ENCODE measurements at places on chromosomes 2 and 18.

GRCh38 chr2:147366279-147366678, 478.6 kb upstream of the ACVR2A start:
- H3K27me3 ChIP-seq, result no peaks in the 10 kb centered on the region
- no peaks in the 10 kb centered on the region for H3K36me3 ChIP-seq
- no peaks in the 10 kb centered on the region for H3K4me1 ChIP-seq
- no peak overlapping the region for H3K4me3 ChIP-seq

DNA sequence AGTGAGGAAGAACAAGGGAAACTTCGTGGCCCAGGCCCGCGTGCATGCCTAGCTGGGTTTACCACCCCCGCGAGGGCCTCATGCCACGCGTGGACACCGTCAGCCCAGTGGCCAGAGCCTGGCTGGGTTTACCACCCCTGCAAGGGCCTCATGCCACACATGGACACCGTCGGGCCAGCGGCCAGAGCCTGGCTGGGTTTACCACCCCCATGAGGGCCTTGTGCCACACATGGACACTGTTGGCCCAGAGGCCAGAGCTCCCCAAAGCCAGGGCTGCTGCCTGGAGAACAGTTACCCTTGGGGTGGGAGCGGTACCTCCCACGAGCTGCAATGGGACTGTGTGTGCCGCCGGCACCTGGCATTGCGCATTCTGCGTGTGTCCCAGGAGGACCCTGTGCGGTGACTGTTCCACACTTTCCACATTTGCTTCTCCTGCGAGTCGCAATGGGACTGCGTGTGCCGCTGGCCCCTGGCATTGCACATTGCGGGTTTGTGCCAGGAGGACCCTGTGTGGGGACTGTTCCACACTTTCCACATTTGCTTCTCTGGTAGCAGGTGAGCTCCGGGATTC, 105.6 kb upstream of the CTDP1 start:
- no peaks in the 10 kb centered on the region for H3K27me3 ChIP-seq
- DNase-seq, result no peak

GRCh38 chr2:203583701-203584100, 48.6 kb upstream of the RAPH1 start:
- DNase-seq, result no peak
- H3K36me3 ChIP-seq, result no peaks in the 10 kb centered on the region
- H3K4me3 ChIP-seq, result no peak overlapping the region
- H3K4me1 ChIP-seq, result no peaks in the 10 kb centered on the region

GRCh38 chr2:178397002-178397605, 53.9 kb downstream of the PRKRA start:
- no peaks in the 10 kb centered on the region for H3K4me1 ChIP-seq
- no peak for DNase-seq
- no peaks in the 10 kb centered on the region for H3K27me3 ChIP-seq
- no peaks in the 10 kb centered on the region for H3K36me3 ChIP-seq
- H3K27ac ChIP-seq, result no peak overlapping the region

GRCh38 chr2:48112911-48113680, 206.8 kb upstream of the FBXO11 start:
- DNase-seq, result no peak
- peaks cover 4% of the 10 kb centered on the region for H3K4me1 ChIP-seq
- H3K36me3 ChIP-seq, result no peaks in the 10 kb centered on the region
- H3K27ac ChIP-seq, result no peak overlapping the region

DNA sequence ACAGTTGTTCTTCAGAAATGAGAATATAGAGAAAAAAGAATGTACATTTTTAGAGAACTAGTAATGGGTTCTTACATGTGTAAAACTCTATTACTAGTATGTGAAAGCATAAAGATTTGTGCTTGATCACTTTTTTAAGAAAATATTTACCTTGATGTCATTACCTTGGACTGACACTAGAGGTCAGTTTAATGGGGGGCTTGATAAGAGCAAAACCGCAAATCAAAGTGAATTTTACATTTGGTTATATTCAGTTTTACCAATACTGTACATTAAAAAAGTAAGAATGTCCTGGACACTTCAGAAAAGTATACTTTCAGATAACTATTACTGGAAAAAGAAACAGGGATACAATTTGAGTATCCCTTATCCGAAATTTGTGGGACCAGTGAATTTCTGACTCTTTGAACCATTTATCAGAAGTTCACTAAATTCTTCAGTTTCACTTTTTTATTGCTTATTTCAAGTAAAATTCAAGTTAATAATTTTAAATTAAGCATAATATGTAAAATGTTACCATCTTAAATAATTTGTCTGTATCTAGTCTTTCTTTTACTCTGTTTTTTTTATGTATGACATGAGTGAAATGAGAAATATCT, 1149.5 kb downstream of the DSC3 start:
- no peak for DNase-seq
- no peak overlapping the region for H3K27ac ChIP-seq
- no peaks in the 10 kb centered on the region for H3K4me1 ChIP-seq
- no peaks in the 10 kb centered on the region for H3K36me3 ChIP-seq
- H3K4me3 ChIP-seq, result no peak overlapping the region

DNA sequence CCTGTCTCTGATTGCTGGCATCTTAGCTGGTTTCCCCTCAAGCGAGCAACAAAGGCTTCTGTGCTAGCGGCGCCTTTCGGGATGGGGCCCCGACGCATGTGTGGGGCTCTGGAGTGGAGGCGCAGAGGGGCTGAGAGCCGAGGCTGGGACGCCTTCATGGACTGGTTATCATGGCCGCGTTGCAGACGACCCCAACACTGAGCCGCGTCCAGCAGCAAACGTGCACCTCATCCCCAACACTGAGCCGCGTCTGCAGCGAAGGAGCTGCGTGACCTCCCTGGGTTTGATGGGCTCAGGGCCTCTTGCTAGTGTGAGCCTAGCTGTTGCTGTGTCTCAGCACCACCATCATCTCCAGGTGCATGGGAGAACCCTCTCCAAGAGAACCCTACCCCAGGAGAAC, 123.7 kb upstream of the CTDP1 start:
- no peaks in the 10 kb centered on the region for H3K36me3 ChIP-seq
- no peak overlapping the region for H3K4me3 ChIP-seq
- H3K27me3 ChIP-seq, result no peaks in the 10 kb centered on the region
- no peak for DNase-seq
- no peak overlapping the region for H3K27ac ChIP-seq

GRCh38 chr2:216339456-216340279, 32.6 kb downstream of the MARCHF4 start:
- H3K36me3 ChIP-seq, result no peaks in the 10 kb centered on the region
- peaks cover 24% of the 10 kb centered on the region for H3K4me1 ChIP-seq
- H3K27me3 ChIP-seq, result no peaks in the 10 kb centered on the region
- H3K4me3 ChIP-seq, result no peak overlapping the region
- peak overlapping the region; percentile 58 for H3K27ac ChIP-seq

- no peaks in the 10 kb centered on the region for H3K27me3 ChIP-seq
- no peak for DNase-seq
- H3K4me3 ChIP-seq, result no peak overlapping the region
These were observed 94.3 kb downstream of the DGKD start for GRCh38 chr2:233448575-233448974.

DNA sequence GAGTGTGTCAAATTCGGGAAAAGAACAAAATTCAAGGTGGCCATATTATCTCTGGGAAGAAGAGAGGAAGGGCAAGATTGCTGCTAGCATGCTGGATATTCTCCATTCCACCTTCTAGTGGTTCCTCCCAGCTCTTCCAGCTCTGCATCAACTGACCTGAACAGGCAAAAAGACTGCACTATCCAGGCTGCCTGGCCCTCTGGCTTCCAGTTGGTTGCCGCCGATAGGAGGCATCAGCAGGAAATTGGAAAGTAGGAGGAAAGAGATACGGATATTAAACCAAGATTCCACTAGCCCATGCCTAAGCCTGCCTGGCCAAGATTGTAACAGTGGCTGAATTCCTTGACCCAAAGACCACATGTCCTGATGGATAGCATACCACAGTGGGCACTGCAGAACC, 1.7 kb upstream of the RTTN start:
- no peak for DNase-seq
- H3K4me1 ChIP-seq, result no peaks in the 10 kb centered on the region
- H3K27me3 ChIP-seq, result no peaks in the 10 kb centered on the region
- H3K36me3 ChIP-seq, result no peaks in the 10 kb centered on the region

DNA sequence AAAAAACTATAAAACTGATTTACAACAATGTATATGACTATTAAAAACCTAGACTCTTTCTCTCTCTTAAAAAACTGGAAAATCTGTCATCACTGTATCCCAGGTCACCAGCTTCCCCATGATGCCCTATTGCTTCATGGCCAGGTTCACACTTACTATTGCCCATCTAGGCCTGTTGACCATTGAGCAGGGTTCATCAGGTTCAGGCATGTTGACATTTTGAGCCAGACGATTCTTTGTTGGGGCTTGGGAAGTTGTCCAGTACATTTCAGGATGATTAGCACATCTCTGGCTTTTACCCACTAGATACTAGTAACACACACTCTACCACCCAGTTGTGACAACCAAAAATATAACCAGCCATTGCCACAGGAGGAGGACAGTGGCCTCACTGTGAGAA, 26.9 kb upstream of the RAB27B start:
- no peak for DNase-seq
- H3K27ac ChIP-seq, result no peak overlapping the region
- H3K4me1 ChIP-seq, result no peaks in the 10 kb centered on the region
- H3K27me3 ChIP-seq, result no peaks in the 10 kb centered on the region

- no peak for DNase-seq
- no peaks in the 10 kb centered on the region for H3K27me3 ChIP-seq
- H3K27ac ChIP-seq, result no peak overlapping the region
- H3K4me3 ChIP-seq, result no peak overlapping the region
These were observed 187.7 kb upstream of the CXCR4 start for GRCh38 chr2:136305517-136306192.

- peaks cover 22% of the 10 kb centered on the region for H3K4me1 ChIP-seq
- no peaks in the 10 kb centered on the region for H3K27me3 ChIP-seq
- H3K4me3 ChIP-seq, result no peak overlapping the region
- DNase-seq, result no peak
- H3K36me3 ChIP-seq, result no peaks in the 10 kb centered on the region
These were observed 124.8 kb downstream of the PXDN start for GRCh38 chr2:1619556-1619955.

DNA sequence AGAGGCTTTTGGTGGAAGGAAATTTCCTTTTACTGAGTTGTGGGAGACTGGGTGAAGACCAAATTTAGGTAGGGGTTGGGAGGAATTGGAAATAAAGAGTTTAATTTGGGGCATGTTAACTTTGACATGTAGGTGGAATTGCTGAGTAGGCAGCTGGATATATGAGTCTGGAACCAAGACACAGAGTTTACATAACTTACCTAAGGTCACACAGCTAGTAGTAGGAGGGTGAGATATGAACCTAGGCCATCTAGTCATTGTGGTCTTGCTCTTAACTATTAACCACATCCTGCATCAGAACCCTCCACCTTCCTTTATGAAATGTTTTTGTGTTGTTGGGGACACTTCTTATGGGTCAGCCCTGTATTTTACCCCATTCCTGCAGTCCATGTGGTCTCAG, 113.1 kb downstream of the ICOS start:
- no peak for DNase-seq
- no peaks in the 10 kb centered on the region for H3K27me3 ChIP-seq
- H3K4me1 ChIP-seq, result no peaks in the 10 kb centered on the region
- no peaks in the 10 kb centered on the region for H3K36me3 ChIP-seq
- H3K4me3 ChIP-seq, result no peak overlapping the region

DNA sequence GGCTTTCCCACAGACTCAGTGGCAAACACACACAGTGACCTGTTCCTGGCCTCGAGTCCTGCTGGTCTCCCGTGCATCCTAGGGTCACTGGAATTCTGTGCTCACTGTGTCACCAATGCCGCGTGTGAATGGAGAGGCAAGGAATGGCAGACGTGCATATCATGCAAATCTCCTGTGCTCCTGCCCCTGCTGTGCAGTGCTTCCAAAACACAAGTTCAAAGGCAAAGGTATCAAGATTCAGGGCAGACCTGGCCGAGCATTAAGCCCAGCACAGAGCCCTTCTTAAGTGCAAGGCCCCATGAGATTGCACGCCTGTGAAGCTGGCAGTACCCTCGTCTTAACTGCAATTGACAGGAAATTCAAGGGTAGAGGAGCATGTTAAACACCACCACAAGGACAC, 129.1 kb downstream of the NDUFA10 start:
- H3K27me3 ChIP-seq, result no peaks in the 10 kb centered on the region
- no peaks in the 10 kb centered on the region for H3K36me3 ChIP-seq
- DNase-seq, result peak; percentile 27
- H3K4me3 ChIP-seq, result no peak overlapping the region
- H3K27ac ChIP-seq, result no peak overlapping the region
- H3K4me1 ChIP-seq, result peaks cover 6% of the 10 kb centered on the region

- peaks cover 67% of the 10 kb centered on the region for H3K27me3 ChIP-seq
- no peak overlapping the region for H3K27ac ChIP-seq
- H3K36me3 ChIP-seq, result no peaks in the 10 kb centered on the region
- H3K4me3 ChIP-seq, result peak overlapping the region; percentile 41
These were observed 1.1 kb upstream of the KCTD1 start for GRCh38 chr18:26549263-26550094.

All from H1 (cell line).